Fibroblast of mammary gland (primary cell): ENCODE measurements at places on chromosomes 4 and X.

GRCh38 chr4:141329174-141329569 is 108.5 kb downstream of the ZNF330 start:
- DNase-seq, result peak; percentile 92

GRCh38 chrX:117996408-117996807 is 120.2 kb downstream of the KLHL13 start:
- no peak for DNase-seq

- no peak for DNase-seq
These were observed 10.5 kb upstream of the PRSS48 start for GRCh38 chr4:151266497-151266896.

- DNase-seq, result no peak
These were observed 5.5 kb downstream of the PNPLA4 start for GRCh38 chrX:7921750-7922149.

DNA sequence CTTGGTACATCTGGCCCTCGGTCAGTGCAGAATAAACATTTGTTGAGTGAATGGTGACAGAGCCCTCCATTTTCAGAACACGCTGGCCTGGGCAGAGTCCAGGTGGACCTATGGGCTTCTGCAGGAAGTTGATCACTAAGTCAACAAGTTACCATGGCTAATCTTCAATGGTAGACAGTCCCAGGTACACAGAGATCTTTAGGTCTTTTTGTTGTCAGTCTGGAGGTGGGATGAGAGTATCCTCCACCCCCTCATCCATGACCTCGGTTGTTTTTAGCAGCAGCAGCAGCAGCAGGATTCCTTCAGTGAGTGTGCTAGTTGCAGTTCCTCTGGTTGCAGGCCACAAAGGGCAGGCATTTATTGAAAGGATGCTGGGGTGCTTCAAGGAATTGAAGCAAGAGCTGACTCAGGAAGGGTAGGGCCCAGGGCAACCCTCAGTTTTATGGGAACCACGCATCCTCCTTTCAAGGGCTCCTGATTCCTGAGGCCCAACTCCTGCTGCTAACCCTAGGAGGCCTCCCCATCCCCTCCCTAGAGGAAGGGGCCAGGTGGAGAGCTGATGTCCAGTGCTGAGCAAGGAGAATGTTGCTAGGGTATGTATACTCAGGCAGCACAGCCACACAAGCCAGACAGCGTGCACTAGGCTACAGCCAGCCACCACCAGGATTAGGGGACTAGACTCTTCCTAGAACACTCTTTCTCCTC is 1.7 kb upstream of the USP27X start:
- DNase-seq, result no peak

DNA sequence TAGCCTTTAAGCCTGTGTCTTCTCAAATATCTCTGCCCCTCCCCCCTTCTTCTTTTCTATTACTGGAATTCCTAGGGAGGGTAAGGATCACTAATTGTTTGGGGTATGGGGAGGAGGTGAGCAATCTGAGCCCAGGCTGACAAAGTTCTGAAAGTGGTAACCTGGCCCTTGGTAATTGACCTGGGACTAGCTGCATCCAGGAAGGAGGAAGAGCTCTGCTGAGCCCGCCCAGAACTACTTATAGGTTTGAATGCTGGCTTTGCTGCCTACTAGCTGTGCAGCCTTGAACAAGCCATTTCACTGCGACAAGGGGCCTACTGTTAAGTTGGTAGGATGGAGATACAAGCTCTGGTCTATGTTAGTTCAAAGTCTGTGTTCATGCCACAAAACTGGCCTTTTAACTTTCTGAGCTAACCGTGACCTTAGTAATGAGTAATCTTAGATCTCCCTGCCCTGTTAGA is 37.8 kb downstream of the DGKK start:
- DNase-seq, result no peak

- peak; percentile 87 for DNase-seq
These were observed 7.6 kb downstream of the FAT4 start for GRCh38 chr4:125322366-125322730.

- DNase-seq, result peak; percentile 14
These were observed 2.4 kb upstream of the WDFY3 start for GRCh38 chr4:84968925-84969324.

DNA sequence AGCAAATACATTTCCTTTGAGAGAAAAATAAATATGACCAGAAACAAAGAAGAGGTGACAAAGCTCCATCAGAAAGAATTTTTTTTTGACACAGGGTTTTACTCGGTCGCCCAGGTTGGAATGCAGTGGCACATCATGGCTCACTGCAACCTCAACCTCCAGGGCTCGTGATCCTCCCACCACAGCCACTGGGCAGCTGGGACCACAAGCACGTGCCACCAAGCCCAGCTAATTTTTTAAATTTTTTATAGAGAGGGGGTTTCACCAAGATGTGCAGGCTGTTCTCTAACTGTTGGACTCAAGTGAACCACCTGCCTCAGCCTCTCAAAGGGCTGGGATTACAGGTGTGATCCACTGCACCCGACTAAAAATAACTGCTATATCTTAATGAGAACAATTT is 10.3 kb downstream of the ADH5 start:
- no peak for DNase-seq

DNA sequence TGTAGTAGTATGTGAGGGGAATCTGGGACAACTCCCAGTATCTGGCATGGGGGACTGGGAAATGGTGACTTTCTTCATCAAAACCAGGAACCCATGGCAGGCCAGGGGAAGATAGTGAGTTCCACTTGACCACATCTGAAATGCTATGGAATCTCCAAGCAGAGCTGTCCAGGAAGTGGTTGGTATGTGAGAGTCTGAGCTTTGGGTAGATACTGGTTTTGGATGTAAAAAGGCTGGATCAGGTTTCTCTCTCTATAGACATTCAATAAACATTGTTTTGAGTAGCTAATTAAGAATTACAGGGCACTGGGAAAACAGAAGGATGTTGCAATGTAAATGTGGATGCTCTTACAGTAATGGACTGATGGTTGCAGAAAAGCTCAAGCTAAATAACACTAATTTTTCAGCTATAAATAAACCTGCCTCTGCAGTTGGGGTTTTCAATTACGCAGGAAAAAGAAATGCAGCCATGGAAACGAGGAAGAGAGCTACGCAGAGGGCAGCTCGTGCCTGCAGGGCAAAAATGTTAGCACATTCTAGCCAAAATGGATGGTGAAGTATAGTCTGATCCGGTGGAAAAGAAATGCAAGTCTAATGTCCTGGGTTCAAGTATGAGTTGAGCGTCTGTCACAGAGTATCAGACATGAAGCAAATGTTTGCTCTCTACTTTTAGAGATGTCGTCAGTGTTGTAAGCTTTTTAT is 13.4 kb upstream of the CHRNA9 start:
- DNase-seq, result peak; percentile 41

GRCh38 chrX:72274526-72274925 is 2.5 kb downstream of the RPS4X start:
- peak; percentile 34 for DNase-seq

DNA sequence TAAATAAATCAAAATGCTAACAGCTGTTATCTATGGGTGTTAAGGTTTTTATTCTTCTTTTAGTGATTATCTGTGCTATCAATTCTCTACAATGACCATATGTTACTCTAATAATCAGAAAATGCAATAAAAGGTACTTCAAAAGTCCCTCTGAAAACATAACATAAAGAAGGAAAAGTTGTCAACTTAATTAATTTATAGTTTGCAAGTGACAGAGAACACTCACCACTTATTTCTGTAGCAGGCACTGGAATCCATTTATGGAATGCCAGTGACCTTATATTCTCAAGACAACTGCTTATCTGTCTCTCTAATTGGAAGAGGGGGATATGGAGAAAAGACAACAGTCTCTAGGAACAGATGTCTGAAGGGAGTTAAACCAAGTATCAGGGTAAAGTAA is 25.6 kb upstream of the PLS3 start:
- DNase-seq, result no peak

GRCh38 chr4:75016472-75016871 is 83.6 kb downstream of the PARM1 start:
- no peak for DNase-seq

DNA sequence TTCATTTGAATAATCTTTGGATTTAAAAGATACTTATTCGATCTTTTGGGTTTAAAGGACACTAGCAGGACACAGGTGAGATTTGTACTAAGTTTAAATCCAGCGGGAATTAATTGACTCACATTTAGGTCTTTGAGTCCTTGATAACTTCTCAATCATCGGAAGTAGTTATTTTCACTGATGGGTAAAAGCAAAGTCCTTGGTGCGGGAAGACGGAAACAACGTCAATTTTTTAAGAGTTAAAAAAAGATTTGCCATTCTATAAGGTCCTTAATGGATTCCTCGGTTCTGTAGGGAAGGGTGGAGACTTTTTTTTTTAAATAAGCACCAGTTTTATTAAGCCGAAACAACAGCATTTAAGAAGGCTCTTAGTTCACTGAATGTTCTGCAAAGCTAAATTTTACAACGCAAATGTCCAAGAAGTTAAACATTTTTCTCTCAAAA is 2.9 kb downstream of the TMSB4X start:
- DNase-seq, result no peak

- DNase-seq, result no peak
These were observed 498.4 kb downstream of the PACRGL start for GRCh38 chr4:21198683-21199082.

- peak; percentile 98 for DNase-seq
These were observed 69.8 kb downstream of the RPS3A start for GRCh38 chr4:151169223-151169622.

GRCh38 chr4:14110407-14110806 is 482.9 kb upstream of the BOD1L1 start:
- DNase-seq, result peak; percentile 86

GRCh38 chr4:106058921-106059320 is 163.7 kb downstream of the NPNT start:
- peak; percentile 17 for DNase-seq

DNA sequence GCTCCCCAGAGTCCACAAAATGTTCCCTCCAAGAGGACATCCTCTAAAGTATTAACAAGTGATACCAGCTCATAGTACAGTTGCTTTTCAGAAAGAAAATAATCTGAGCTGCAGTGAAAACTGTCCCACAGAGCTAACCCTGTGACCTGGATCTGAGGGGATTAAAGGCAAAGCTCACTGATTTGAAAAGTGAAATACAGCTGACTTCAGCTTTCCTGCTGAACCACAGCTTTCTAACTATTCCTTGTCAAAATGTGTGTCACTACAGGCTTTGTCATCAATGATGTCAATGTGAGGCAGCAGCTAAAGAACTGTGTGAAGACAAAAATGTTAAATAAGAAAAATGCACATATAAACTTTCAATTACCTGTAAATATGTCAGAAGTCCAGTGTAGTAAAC is 36.9 kb downstream of the DCHS2 start:
- DNase-seq, result no peak

DNA sequence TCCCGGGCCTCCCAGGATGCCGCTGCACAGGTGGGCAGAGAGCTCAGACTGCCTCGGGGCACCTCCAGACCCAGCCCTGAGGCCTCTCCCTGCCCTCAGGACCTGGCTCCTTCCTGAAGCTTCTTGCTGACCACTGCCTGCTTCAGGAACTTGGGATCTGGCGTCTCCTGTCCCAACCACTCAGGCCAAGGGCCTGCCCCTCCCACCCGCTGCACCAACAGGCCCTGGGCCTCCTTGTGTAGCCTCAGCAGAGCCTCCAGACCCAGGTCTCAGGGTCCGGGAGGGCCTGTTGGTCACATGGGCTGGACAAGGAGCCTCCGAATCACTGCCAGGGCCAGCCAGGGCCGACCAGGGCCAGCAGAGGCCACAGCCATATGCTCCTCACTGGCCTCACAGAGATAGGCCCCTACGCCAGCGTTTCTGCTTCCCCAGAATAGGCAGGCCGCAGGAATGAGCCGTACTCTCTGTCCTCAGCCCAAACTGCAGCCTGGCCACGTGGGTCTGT is 2.8 kb downstream of the MXD4 start:
- DNase-seq, result no peak

GRCh38 chr4:39497909-39498726 is 29.1 kb downstream of the UGDH start:
- no peak for DNase-seq

- no peak for DNase-seq
These were observed 476 bp upstream of the GDI1 start for GRCh38 chrX:154436374-154436982.

GRCh38 chr4:126445596-126445995 is 1130.8 kb downstream of the FAT4 start:
- DNase-seq, result no peak

DNA sequence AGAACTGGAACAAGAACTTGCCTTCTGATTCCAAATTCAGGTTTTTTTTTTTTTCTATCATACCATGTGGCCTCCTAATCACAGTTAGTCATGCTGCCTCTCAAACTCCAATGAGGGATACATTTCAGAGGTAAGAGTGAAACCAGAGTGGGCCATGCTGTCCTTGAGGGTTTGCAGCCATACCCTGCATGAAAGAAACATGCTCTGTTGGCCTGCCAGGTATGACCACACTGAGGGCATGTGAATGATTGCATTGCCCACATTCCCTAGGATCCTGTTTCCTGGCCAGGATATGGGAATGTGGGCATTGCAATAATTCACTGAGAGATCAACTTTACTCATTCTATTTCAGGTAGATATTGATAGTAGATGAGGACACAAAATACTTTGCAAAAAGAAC is 56.4 kb upstream of the DDIT4L start:
- no peak for DNase-seq

DNA sequence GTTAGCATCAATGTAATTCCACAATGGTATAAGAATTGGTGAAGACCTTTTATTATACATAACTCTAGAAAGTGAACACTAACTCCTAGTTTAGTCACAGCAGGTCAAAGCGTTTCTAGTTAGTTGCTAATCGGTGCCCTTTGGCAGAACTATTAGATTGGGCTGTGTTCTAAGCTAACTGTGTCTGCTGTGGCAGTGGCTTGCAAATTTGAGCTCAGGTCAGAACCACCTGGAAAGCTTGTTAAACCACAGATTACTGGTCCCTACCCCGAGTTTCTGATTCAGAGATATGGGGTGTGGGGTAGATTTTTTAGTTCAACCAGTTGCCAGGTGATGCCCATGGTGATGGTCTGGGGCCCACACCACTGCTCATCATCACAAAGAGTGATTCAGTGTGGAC is 332.1 kb downstream of the UNC5C start:
- DNase-seq, result no peak

DNA sequence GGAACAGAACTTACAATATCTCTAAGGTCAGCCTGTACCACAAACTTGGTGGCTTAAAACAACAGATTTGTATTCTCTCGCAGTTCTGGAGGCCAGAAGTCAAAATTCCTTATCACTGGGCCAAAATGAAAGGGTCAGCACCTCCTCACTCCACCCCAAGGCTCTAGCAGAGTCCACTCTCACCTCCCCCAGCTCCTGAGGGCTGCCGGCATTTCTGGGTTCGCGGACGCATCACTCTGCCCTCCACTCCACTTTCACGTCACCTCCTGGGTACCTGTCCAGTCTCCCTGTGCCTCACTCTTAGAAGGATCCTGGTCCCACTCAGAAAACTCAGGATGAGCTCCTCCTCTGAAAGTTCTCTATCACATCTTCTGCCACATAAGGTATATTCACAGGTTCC is 34.6 kb downstream of the JAKMIP1 start:
- DNase-seq, result no peak

GRCh38 chrX:1591863-1592469 is 562 bp downstream of the AKAP17A start:
- DNase-seq, result no peak

GRCh38 chrX:123570011-123570590 is 162.8 kb downstream of the THOC2 start:
- no peak for DNase-seq

- peak; percentile 60 for DNase-seq
These were observed 93.2 kb downstream of the GASK1B start for GRCh38 chr4:158079661-158080060.

GRCh38 chr4:16677001-16677944 is 221.2 kb downstream of the LDB2 start:
- DNase-seq, result peak; percentile 64

- DNase-seq, result peak; percentile 11
These were observed 751 bp upstream of the RGS12 start for GRCh38 chr4:3291969-3292570.
